Stimulated activated CD8-positive, alpha-beta memory T cell treated with anti-CD3 and anti-CD28 coated beads, Interleukin-7, amount 100 ng/mL, for 4 hours (primary cell): ENCODE measurements at places on chromosomes 13 and 19.

GRCh38 chr19:55369653-55370304, 484 bp downstream of the IL11 start:
- DNase-seq: no peak

GRCh38 chr13:77456271-77456670, 79.2 kb upstream of the SCEL start:
- DNase-seq: no peak

GRCh38 chr19:12783849-12784393, 7.4 kb upstream of the JUNB start:
- DNase-seq: no peak

DNA sequence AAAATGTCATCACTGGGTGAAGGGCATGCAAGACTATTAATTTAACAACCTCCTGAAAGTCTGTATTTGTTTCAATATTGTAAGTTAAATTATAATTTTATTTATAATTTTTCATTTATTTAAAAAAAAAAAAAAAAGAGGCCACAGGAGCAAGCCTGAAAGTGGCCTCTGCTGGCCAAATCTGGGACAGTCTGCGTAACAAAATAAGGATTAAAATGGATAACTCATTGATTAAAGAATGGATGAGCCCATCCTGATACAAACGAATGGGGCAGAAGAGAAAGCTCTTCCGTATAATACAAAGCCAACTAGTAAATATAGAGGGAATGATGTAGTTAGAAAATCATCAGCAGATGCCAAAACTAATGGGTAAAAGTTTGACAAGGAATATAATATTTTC, 36.2 kb downstream of the SUCLA2 start:
- no peak for DNase-seq
